ENCODE measurements at places on chromosomes 2 and 18. TPM values are rescaled to one million over a fixed set of nuclear protein-coding genes. Genes with fewer than 3 reads are reported as not detected.

Gene LRRTM4
- 15.4 TPM for total RNA-seq

Gene KCNS3
- 10.5 TPM for total RNA-seq

Gene SERPINB3
- total RNA-seq: not detected

Gene DDX18
- 27.0 TPM for total RNA-seq

Gene INHA
- total RNA-seq: 11.4 TPM

Gene PCBP1
- 87.9 TPM for total RNA-seq

Gene TAF4B
- total RNA-seq: 8.2 TPM

Gene GREB1
- total RNA-seq: 32.6 TPM

Gene NCKAP1
- 90.4 TPM for total RNA-seq

Gene LINC00305
- 0.21 TPM for total RNA-seq

Gene KRTCAP3
- total RNA-seq: 1.3 TPM

Gene TMEM247
- not detected for total RNA-seq

Gene RIT2
- total RNA-seq: not detected

Gene MBOAT2
- 15.6 TPM for total RNA-seq

Gene ARL4C
- 7.0 TPM for total RNA-seq

Gene CXCR1
- not detected for total RNA-seq

Gene DPYSL5
- 4.5 TPM for total RNA-seq

Gene ZBTB14
- 13.8 TPM for total RNA-seq

Gene FN1
- total RNA-seq: 241 TPM

Gene CTLA4
- not detected for total RNA-seq

Gene ANO7
- 2.8 TPM for total RNA-seq

Gene FBXO15
- 1.3 TPM for total RNA-seq

Gene UGT1A4
- not detected for total RNA-seq

Gene FAM237A
- total RNA-seq: not detected

Gene ALK
- 0.88 TPM for total RNA-seq

Gene ASIC4
- 9.5 TPM for total RNA-seq

Gene VIL1
- 0.63 TPM for total RNA-seq

Gene CAVIN2
- total RNA-seq: 0.74 TPM

Gene CD28
- total RNA-seq: not detected

Gene C1QL2
- total RNA-seq: 0.30 TPM

Gene FAP
- total RNA-seq: not detected

Gene LRRTM1
- 18.0 TPM for total RNA-seq

Gene CTAGE1
- total RNA-seq: not detected

Gene RESP18
- not detected for total RNA-seq

Gene ALPP
- not detected for total RNA-seq

Gene ALPI
- total RNA-seq: not detected

Gene STK25
- 422 TPM for total RNA-seq

Gene KYNU
- total RNA-seq: 0.24 TPM

Gene UGT1A6
- not detected for total RNA-seq

Gene SIGLEC15
- 4.2 TPM for total RNA-seq

Gene CAPN13
- total RNA-seq: not detected

Gene GALR1
- total RNA-seq: not detected

Gene LAMA1
- 36.8 TPM for total RNA-seq

Gene DSC2
- total RNA-seq: 19.0 TPM

Gene DYNAP
- total RNA-seq: not detected

Gene NEDD4L
- total RNA-seq: 40.5 TPM

Gene REEP1
- 14.6 TPM for total RNA-seq

Gene ANKAR
- 1.4 TPM for total RNA-seq

Gene ITGB6
- total RNA-seq: 0.12 TPM

Gene CDH20
- total RNA-seq: not detected

Gene ERFE
- total RNA-seq: 1.5 TPM

Gene SNRNP27
- total RNA-seq: 128 TPM

Gene FEV
- not detected for total RNA-seq

Gene MAL
- 0.49 TPM for total RNA-seq

All from cardiac muscle cell (in vitro differentiated cells and primary cell).